ENCODE measurements at places on chromosomes 7 and 10.

DNA sequence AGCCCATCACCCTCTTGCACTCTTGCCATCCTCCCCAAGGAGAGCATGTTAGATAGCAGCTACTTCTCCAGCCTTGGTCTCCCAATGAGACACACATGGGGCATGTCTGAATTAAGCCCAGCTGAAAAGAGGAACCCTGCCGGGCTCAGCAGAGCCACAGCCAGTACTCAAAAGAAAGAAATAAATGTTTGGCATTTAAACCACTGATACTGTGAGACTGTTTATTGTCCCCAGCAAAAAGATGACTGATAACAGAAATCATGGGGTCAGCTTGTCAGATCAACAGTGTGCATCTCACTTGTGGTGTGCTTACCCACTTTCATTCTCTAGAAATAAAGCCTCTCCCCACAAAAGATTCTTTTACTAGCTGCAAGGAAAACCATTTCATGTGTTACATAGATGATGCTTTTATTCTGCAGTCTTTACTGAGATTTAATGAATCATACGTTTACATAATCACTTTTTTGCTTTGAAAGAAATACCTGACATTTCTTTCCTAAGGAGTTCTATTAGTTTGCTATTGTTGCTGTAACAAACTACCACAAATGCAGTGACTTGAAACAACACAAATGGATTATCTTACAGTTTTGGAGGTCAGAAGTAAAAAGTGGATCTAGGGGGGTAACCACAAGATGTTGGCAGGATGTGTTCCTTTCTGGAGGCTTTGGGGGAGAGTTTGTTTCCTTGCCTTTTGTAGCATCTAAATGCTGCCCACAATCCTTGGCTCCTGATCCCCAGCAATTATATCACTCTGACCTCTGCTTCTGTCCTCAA lies 20.9 kb downstream of the ANKRD7 start:
- peak; percentile 1 for DNase-seq

DNA sequence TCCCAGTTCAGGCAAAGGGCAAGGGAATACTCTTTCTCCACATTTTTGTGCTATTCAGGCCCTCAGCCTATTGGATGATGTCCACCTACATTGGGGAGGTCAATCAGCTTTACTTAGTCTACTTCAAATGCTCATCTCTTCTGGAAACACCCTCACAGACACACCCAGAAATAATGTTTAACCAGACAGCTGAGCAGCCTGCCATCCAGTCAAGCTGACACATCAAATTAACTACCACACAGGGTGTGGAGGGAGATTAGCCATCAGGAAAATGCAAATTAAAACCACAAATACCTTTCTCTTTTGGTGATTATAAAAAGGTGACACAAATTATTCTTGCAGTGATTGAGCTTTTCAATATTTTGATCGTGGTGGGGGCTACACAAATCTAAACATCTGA lies 74.7 kb upstream of the FZD8 start:
- no peak for DNase-seq

GRCh38 chr10:25561758-25562157 lies 372.3 kb upstream of the MYO3A start:
- DNase-seq = no peak

- DNase-seq = no peak
These were observed 38.4 kb downstream of the BAMBI start for GRCh38 chr10:28715757-28716156.

DNA sequence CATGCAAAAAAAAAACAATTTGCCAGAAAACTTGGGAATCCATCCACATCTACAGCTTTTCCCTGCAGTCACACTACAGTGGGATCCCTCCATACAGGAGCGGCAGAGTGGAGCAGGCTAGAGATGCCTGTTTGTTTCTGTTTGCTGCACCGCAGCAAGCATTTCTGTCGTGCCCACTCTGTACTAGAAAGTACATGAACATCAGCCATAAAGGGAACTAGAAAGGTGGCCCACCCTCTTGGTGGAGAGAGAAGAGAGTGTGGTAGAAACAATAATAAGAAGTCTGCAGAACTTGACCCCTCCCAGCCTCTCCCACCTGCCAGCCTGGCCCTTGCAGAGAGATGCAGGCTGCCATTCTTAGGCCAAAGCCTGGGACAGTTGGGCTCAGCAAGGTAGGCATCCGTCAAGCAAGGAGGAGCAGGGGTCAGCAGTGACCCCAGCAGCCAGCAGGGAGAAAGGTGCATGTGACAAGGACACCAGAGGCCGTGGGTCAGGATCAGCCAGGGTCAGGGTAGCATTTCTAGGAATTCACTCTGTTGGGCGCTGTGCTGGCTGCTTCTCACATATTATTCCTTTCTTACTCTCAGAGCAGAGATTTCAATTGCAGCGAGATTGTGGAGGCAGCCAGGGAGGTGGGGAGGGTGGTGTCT lies 171.8 kb downstream of the EGFR start:
- DNase-seq = no peak

GRCh38 chr10:102120991-102121738 lies 997 bp upstream of the LDB1 start:
- DNase-seq = peak; percentile 67

DNA sequence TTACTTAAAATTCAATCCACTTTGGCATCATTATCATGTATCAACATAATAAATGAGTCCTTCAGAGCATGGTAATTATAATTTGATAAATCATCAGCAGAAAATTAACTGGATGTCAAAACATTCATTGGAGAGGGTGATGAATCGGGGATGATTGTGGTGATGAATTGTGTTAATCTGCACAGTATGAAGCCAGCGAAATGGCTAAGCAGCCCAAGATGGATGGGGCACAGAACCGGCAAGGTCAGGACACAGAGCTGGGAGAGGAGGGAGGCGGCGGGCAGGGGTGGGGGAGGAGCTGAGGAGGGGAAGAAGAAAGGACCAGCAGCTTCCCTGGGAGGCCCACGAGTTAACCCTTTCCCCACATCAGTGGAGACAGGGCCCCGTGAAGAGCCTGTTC lies 536.1 kb downstream of the LRMDA start:
- no peak for DNase-seq

GRCh38 chr10:60009276-60009675 lies 102.9 kb upstream of the CCDC6 start:
- no peak for DNase-seq
